ENCODE measurements at places on chromosomes 2 and 18. TPM values are rescaled to one million over a fixed set of nuclear protein-coding genes. Genes with fewer than 3 reads are reported as not detected.

The ADGRF3 gene
- not detected for total RNA-seq

DNA sequence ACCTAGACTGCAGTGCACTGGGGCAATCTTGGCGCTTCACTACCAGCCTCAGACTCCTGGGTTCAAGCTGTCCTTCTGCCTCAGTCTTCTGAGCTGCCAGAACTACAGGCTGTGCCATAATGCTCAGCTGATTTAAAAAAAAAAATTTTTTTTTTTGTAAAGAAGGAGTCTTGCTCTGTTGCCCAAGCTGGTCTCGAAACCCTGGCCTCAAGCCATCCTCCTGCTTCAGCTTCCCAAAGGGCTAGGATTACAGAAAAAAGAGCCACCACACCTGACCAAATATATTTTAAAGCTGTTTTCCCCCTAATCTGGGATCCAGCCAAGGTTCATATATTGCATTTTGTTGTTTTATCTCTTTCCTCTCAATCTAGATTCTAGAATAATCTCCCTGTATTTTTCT, 82.2 kb downstream of the RAB31 start:
- no peak for DNase-seq

- no peak for DNase-seq
Measured at GRCh38 chr2:178277741-178278197, 83.5 kb downstream of the OSBPL6 start.

- no peak for DNase-seq
Measured at GRCh38 chr2:223019987-223020717, 31.8 kb upstream of the KCNE4 start.

DNA sequence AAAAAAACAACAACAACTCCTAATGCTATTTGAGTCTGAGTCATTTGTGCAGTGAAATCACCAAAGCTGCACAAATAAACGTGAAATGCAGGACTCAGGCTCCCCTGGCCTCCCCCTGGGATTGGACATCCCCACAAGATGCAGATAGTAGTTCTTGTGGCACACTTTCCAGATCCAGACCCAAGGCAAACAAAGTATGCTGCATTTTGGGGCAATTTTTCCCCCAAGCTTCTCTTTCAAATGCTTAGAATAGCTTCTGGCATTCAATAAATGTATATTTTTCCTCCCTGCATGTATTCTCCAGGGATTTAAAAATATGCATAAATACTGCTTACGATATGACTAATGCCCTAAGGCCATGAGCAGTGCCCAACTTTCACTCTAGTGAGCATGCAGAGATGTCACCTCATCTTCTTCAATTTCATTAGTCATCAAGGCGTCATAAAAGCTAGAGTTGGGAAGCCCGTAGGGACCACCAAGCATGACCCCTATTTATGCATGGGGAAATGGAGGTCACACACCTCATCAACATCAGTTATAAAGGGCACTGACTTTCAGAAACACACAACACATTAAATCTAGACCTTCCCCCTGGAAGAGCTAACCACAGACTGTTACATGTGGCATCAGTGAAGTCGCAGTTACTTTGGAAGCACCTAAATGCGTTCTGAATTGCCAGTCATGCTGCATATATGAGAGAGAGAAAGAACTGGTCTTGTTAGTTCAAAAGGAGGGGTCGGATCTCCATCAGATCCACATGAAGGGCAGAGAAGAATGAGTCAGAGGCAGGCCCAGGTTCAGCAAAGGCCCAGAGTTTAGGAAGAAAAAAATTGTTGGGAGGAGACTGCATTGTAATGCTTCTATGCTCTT, 374.1 kb downstream of the LPIN1 start:
- DNase-seq: no peak

DNA sequence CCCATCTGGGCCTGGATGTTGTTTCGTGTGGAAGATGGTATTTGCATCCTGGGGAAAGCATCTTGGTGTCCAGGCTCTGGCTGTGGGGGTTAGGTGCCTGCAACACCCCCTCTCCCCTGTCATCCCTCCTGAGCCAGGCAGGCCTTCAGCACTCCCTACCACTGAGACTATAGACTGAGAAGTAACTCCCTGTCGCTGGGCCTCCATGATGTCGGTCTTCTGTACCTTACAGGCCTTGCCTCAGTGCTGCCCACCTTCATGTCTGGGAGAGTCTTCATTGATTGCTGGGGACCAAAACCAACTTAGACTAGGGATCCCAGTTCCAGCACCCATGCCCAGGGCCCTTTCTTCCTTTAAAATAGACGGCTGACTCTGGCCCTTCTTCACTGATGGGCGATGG, 33.1 kb upstream of the DNMT3A start:
- DNase-seq: no peak

DNA sequence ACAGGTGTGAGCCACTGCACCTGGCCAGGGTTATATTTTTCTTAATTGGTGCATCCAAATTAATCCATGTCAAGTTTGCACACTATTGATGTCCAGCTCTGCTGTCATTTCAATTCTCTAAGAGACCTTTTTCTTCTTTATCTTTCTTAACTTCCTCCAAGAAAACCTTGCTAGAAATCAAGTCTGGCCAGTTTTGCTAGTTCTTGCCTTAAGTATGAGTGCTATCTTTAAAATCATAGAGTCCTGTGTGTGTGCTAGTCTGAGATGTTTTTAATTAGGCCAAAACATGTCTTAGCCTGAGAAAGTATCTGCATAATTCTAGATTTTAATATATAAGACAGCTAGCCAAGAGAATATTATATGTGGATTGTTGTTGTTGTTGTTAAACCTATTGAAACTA, 56.2 kb upstream of the SLC39A10 start:
- DNase-seq: no peak

- no peak for DNase-seq
Measured at GRCh38 chr2:43405829-43406228, 179.4 kb upstream of the ZFP36L2 start.

- no peak for DNase-seq
Measured at GRCh38 chr2:7618031-7618430, 700.8 kb downstream of the RNF144A start.

DNA sequence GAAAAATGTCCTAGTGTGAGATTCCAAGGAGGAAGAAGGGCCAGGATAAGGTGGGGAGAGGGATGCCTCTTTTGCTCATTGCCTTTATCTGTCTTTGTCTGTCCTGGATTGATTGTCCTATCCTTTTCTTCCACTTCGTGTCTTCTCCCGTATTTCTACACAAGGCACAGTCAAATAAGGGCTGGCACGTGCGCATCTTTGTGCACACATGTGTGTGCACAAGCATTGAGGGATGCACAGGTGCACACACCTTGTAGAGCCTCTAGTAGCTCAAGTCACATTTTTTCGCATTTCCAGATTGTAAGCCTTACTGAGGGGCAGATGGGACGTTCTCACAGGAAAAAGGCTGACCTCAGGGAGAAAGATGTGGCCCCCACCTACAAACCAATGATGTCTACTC, 170.2 kb upstream of the TNP1 start:
- no peak for DNase-seq
